ENCODE measurements at places on chromosomes 3 and 15.

- H3K36me3 ChIP-seq, result no peaks in the 10 kb centered on the region
- DNase-seq, result peak; percentile 75
- H3K27me3 ChIP-seq, result no peaks in the 10 kb centered on the region
- H3K4me3 ChIP-seq, result no peak overlapping the region
- H3K27ac ChIP-seq, result peak overlapping the region; percentile 93
Observed at GRCh38 chr3:129608087-129608935, 1.8 kb upstream of the PLXND1 start.

- no peaks in the 10 kb centered on the region for H3K27me3 ChIP-seq
- peaks cover 46% of the 10 kb centered on the region for H3K4me1 ChIP-seq
- DNase-seq, result peak; percentile 92
- peak overlapping the region; percentile 87 for H3K27ac ChIP-seq
- no peak overlapping the region for H3K4me3 ChIP-seq
Observed at GRCh38 chr3:172125963-172126457, 86.6 kb downstream of the FNDC3B start.

GRCh38 chr3:149941186-149941585 is 29.5 kb downstream of the PFN2 start:
- H3K27me3 ChIP-seq, result no peaks in the 10 kb centered on the region
- H3K27ac ChIP-seq, result no peak overlapping the region
- no peaks in the 10 kb centered on the region for H3K4me1 ChIP-seq

- H3K27ac ChIP-seq, result peak overlapping the region; percentile 82
- no peaks in the 10 kb centered on the region for H3K36me3 ChIP-seq
- H3K4me3 ChIP-seq, result no peak overlapping the region
- H3K27me3 ChIP-seq, result no peaks in the 10 kb centered on the region
- H3K4me1 ChIP-seq, result peaks cover 13% of the 10 kb centered on the region
- DNase-seq, result peak; percentile 76
Observed at GRCh38 chr15:100721758-100722550, 119.6 kb downstream of the ASB7 start.

GRCh38 chr3:48685293-48685602 is 467 bp downstream of the NCKIPSD start:
- H3K27ac ChIP-seq, result peak overlapping the region; percentile 94
- H3K36me3 ChIP-seq, result peaks cover 54% of the 10 kb centered on the region
- H3K4me1 ChIP-seq, result peaks cover 39% of the 10 kb centered on the region
- no peaks in the 10 kb centered on the region for H3K27me3 ChIP-seq
- no peak for DNase-seq
